ENCODE measurements at places on chromosomes 11 and 22. TPM values are rescaled to one million over a fixed set of nuclear protein-coding genes. Genes with fewer than 3 reads are reported as not detected.

Gene CCND1
- 378 TPM for total RNA-seq

Gene MYO7A
- 0.17 TPM for total RNA-seq

DNA sequence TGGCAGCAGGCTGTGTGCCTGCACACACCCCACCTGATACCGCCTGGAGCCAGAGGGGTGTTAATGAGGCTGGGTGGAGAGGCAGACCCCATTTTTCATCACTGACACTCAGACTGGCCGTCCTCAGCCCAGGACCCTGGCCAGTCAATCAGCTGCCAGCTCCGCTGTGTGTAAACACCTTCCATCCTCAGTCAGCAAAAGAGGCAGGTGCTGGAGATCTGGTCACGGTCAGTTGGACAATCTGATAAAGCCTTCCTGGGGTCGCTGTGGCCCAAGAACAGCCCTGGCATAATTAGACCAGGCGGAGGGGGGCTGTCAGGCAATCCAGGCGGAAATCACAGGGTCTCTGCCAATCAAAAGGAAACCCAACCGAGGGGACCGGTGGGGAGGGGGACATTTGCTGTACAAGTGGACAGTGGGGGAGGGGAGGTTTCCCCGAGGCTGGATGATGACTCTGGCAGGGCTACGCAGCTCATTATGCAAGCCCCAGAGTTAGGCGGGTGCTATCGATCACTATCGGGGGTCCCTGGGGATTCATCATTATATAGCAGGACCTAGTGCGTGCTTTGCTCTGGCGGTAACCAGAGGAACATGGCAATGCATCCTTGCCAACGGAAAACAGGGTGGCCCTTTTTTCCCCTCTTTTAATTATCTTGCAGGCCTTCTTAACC lies 72.9 kb downstream of the ABTB2 start:
- DNase-seq, result no peak

DNA sequence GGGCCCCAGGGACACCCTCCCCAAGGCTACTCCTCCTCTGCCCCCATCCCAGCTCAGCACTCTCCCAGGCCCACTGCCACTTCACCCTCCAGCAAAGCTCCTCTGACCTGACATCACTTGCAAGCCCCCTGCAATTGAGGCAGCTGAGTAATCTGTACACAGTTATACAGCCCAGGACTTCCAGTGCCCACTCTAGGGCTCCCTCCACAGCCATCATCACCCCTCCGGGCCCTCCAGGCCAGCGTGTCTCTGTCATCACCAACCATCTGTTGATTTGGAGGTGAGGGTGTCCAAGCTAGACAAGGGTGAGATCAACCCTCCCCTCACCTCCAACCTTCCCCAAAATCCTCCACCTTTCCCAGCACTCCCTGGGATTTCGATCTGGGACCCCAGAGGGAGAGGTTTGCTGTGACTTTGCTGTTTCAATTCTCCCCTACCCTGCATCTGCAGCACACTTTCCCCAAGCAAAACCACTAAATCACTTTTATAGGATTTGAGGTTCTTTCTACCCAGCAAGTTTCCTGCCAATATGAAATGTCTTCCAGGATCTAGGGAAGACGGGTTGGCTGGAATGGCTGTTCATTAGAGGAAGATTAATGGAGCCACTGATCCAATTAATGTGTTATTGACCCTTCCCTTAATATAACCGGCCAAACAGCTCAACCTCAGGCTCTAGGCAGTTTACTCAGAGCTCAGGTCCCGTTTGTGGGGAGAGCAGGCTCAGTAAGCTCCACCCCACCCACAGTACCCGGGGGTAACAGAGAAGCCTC lies 92.9 kb downstream of the CHST1 start:
- no peak for DNase-seq

Gene SLC22A12
- total RNA-seq, result not detected

- DNase-seq, result no peak
Measured at GRCh38 chr11:128615076-128615475, 27.7 kb upstream of the ETS1 start.

Gene BRSK2
- total RNA-seq, result 0.75 TPM

GRCh38 chr11:97963528-97964331 lies 1057.0 kb upstream of the CNTN5 start:
- DNase-seq, result no peak

Gene LAYN
- 28.7 TPM for total RNA-seq

Gene HEPHL1
- not detected for total RNA-seq

GRCh38 chr11:118287006-118287405 lies 17.5 kb upstream of the CD3E start:
- DNase-seq, result no peak

GRCh38 chr11:2390725-2391151 lies 9.8 kb upstream of the TSSC4 start:
- DNase-seq, result peak; percentile 69

Data from kidney epithelial cell (primary cell).